ENCODE measurements at places on chromosomes 13 and 19.

GRCh38 chr13:37069597-37070103 lies 10.2 kb upstream of the SUPT20H start:
- no peak for DNase-seq

- DNase-seq: no peak
These were observed 1095.4 kb upstream of the PCDH20 start for GRCh38 chr13:62510906-62511655.

GRCh38 chr19:51047031-51047335 lies 12.2 kb upstream of the KLK12 start:
- no peak for DNase-seq

DNA sequence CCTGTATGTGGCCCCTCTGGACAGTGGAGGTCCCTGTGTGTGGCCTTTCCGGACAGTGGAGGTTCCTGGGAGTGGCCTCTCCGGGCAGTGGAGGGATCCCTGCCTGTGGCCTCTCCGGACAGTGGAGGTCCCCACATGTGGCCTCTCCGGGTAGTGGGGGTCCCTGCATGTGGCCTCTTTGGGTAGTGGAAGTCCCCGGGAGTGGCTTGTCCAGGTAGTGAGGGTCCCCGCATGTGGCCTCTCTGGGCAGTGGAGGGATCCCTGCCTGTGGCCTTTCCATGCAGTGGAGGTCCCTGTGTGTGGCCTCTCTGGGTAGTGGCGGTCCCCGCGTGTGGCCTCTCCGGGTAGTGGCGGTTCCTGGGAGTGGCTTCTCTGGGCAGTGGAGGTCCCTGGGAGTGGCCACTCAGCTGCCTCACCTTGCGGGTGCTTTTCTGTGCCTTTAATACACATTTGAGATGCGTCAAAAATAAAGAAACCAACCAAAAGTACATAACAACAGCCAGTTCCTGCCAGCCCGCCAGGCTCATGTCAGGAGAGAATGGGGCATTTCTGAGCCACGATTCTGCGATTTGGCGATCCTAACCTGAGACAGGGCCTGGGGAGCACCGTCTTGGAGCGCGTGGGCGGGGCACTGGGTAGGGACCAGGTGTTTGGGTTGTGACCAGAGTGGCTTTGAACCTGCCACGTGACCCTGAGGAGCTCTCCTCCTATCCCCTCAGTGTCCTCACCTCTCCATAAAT lies 194.7 kb downstream of the ZNF536 start:
- no peak for DNase-seq

DNA sequence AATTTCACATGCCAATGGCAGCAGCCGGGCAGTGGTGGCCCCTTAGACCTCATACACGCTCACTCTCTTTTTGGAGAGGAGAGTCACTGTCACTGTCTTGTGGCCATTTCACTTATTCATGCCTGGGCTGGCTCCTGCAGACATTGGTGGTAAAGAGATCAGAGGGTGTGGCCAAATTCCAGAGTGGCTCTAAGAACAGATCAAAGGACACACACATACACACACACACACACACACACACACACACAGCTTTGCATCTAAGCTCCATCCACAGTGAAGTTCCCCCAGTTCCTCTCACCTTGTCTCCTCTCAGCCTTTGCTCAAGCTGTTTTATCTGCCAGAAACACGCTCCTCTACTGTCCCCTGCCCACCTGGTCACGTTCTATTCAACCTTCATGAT lies 46.5 kb upstream of the KPNA3 start:
- DNase-seq: no peak

GRCh38 chr19:4816202-4816949 lies 15.1 kb downstream of the TICAM1 start:
- DNase-seq: no peak

DNA sequence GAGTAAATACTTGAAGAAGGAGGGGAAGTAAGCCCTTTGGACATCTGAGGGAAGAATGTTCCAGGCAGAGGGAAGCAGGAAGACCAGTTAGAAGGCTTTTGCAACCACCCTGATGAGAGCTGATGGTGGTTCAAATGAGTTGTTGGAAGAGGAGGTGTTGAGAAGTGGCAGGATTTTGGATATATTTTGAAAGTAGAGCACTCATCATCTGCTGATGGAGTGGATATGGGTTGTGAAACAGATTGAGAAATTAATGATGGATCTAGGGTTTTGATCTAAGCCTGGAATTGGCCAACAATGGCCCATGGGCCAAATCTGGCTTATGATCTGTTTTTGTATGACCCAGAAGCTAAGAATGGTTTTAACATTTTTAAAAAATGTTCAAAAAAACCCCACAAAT lies 230.7 kb downstream of the NDFIP2 start:
- DNase-seq: peak; percentile 6

DNA sequence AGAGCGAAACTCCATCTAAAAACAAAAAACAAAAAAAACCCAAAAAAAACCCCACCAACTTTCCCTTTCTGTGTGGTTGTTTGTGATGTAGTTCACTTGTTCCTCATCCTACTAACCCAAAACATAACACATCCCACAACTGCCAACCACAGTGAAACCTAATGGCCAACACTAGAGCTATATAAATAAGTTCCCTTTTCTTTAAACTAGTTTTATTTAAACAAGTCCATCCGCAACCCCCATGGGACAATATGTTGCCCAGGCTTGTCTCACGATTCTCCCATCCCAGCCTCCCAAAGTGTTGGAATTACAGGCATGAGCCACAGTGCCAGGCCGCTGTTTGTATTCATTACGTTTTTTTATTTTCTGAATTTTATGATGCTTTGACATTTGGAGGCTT lies 71.2 kb upstream of the ADGRE5 start:
- no peak for DNase-seq

GRCh38 chr19:1811942-1812425 lies at the start of gene ATP8B3:
TSS of gene ATP8B3 (minus strand) at chr19:1812276. CDS start at chr19:1811736, 540 bp downstream.
- DNase-seq: no peak

All from fibroblast of skin of right quadriceps (primary cell).